ENCODE measurements at places on chromosomes 7 and 10. TPM values are rescaled to one million over a fixed set of nuclear protein-coding genes. Genes with fewer than 3 reads are reported as not detected.

GRCh38 chr10:28678687-28679457, 1.6 kb downstream of the BAMBI start:
- H3K27ac ChIP-seq = no peak overlapping the region
- DNase-seq = peak; percentile 7
- H3K4me3 ChIP-seq = peak overlapping the region; percentile 67
- H3K4me1 ChIP-seq = peaks cover 37% of the 10 kb centered on the region
- H3K27me3 ChIP-seq = peaks cover 58% of the 10 kb centered on the region

- no peaks in the 10 kb centered on the region for H3K36me3 ChIP-seq
- H3K27ac ChIP-seq = peak overlapping the region; percentile 59
- H3K4me1 ChIP-seq = peaks cover 27% of the 10 kb centered on the region
- DNase-seq = peak; percentile 14
- H3K27me3 ChIP-seq = no peaks in the 10 kb centered on the region
- no peak overlapping the region for H3K4me3 ChIP-seq
Observed at GRCh38 chr10:32981760-32982159, 23.7 kb upstream of the ITGB1 start.

DNA sequence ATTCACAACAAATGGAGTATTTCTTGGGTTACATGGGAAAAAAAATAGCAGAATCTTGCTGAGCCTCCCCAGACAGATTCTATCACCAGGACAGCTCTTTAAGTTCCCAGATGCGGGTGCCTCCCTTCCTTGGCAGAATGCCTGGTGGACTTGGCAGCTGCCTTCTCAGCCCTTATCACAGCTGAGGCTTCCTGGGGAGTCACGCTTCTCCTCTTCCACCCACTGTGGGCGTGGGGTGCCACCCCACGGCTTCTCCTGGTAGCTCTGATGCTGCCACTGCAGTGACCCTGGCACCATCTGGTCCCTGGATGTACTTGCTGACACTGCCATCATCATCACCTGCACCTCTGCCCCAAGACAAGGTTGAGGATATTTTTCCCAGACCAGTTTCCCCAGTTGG, 16.2 kb upstream of the NME8 start:
- H3K4me1 ChIP-seq = peaks cover 3% of the 10 kb centered on the region
- DNase-seq = peak; percentile 22
- no peak overlapping the region for H3K27ac ChIP-seq

The GPR158 gene
- not detected for total RNA-seq

GRCh38 chr7:28744951-28745350, 213.2 kb downstream of the TRIL start:
- no peak overlapping the region for H3K4me3 ChIP-seq
- no peaks in the 10 kb centered on the region for H3K4me1 ChIP-seq
- H3K36me3 ChIP-seq = no peaks in the 10 kb centered on the region
- DNase-seq = no peak
- H3K27ac ChIP-seq = no peak overlapping the region
- H3K27me3 ChIP-seq = no peaks in the 10 kb centered on the region

The MOGAT3 gene
- not detected for total RNA-seq

The TRIM56 gene
- 42.3 TPM for total RNA-seq

The SUN3 gene
- not detected for total RNA-seq

The CDH23 gene
- 2.7 TPM for total RNA-seq

- H3K27me3 ChIP-seq = no peaks in the 10 kb centered on the region
- H3K36me3 ChIP-seq = no peaks in the 10 kb centered on the region
- H3K27ac ChIP-seq = no peak overlapping the region
- no peaks in the 10 kb centered on the region for H3K4me1 ChIP-seq
- H3K4me3 ChIP-seq = no peak overlapping the region
- DNase-seq = no peak
Observed at GRCh38 chr7:102261451-102261850, 25.2 kb upstream of the SH2B2 start.

The MRLN gene
- not detected for total RNA-seq

- DNase-seq = no peak
- no peaks in the 10 kb centered on the region for H3K4me1 ChIP-seq
- peaks cover 2% of the 10 kb centered on the region for H3K27me3 ChIP-seq
- H3K36me3 ChIP-seq = no peaks in the 10 kb centered on the region
- no peak overlapping the region for H3K27ac ChIP-seq
Observed at GRCh38 chr7:49817279-49817678, 43.8 kb downstream of the VWC2 start.

DNA sequence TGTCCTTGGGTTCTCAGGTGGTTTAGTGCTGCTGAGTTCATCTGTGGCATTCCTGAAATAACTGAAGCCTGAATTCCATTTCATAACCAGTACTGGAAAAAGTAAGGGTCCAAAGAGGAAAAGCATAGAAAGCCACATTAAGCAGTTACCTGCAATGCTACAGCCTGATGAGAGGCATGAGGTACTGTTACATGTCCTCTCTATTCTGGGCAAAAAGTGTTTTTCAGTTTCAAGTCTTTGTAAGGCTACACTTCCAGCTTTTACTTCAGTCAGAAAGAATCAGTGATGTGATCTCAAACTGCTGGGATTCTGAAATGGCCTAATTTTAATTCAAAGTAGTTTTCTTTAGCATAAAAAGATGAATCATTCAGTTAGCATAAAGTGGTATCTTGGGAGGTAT, 369.5 kb downstream of the PHF14 start:
- H3K4me3 ChIP-seq = no peak overlapping the region
- DNase-seq = no peak
- no peaks in the 10 kb centered on the region for H3K36me3 ChIP-seq
- H3K27me3 ChIP-seq = peaks cover 10% of the 10 kb centered on the region
- H3K4me1 ChIP-seq = peaks cover 4% of the 10 kb centered on the region

- no peak for DNase-seq
- peaks cover 6% of the 10 kb centered on the region for H3K4me1 ChIP-seq
- H3K4me3 ChIP-seq = peak overlapping the region; percentile 28
- H3K27me3 ChIP-seq = peaks cover 42% of the 10 kb centered on the region
Observed at GRCh38 chr10:34816501-34817002, 1.5 kb upstream of the PARD3 start.

GRCh38 chr7:22842973-22843372, 20.3 kb upstream of the TOMM7 start:
- no peak overlapping the region for H3K27ac ChIP-seq
- DNase-seq = no peak
- H3K4me1 ChIP-seq = no peaks in the 10 kb centered on the region
- H3K36me3 ChIP-seq = no peaks in the 10 kb centered on the region
- peaks cover 6% of the 10 kb centered on the region for H3K27me3 ChIP-seq
- H3K4me3 ChIP-seq = no peak overlapping the region

The ATRNL1 gene
- not detected for total RNA-seq

The EMX2 gene
- total RNA-seq = not detected

The CTAGE4 gene
- total RNA-seq = 0.87 TPM

DNA sequence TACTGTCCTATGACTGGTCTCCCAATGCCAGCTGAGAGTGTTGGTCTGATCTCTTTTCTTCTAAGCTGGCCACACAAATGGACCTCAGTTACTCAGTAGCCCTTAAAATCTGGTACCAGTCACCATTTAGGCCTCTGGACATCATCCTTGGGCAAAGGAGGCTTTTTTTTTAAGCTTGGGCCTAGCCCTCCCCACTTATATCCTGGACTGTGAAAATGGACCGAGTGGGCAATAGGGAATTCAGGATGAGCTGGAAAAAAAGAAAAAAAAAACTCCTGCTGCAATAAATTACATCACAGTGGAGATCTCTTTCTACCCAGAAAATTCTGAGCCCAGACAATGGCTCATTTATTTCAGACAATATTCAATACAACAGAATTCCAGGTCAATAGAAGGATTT, 68.4 kb downstream of the PARP12 start:
- H3K36me3 ChIP-seq = no peaks in the 10 kb centered on the region
- H3K27ac ChIP-seq = no peak overlapping the region

DNA sequence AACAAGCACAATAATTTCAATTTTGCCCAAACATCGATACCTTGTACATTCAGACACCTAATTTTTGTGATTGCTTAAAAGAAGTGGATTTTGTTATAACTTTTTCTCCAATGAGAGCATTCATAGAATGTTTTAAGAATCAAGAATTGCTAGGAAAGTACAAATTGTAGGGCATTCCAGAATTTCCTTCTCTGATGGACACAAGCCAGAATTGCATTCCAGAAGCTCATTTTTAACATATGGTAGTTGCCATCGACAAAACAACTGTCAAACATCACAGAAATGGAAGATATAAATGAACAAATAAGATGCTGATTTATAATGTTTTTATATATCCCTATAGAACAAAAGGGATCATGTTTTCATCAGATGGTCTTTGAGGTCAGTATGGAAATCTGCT, 258.4 kb upstream of the NPVF start:
- H3K4me1 ChIP-seq = no peaks in the 10 kb centered on the region
- DNase-seq = no peak
- no peak overlapping the region for H3K4me3 ChIP-seq
- H3K36me3 ChIP-seq = no peaks in the 10 kb centered on the region
- H3K27ac ChIP-seq = no peak overlapping the region

DNA sequence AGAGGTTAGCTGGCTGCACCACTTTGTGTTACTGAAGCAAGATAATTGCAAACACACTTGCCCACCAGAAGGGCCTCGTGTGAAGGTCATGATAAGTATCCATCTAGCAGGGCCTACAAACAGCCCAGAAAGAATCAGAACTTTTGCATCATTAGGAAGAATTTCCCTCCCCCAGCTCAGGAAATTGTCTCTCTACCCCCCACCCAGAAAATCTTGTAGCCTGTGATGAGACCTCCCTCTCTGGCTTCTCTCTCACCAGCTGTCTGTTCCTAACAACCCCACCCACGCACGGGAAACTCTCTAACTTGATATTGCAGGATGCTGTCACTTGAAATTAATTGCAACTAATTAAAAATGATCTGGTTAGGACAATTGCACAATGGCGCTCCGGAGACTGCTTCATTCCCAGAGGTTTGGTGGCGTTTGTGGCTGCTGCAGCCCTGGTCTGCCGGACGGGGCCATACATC, 34.5 kb downstream of the ZNF503 start:
- no peak overlapping the region for H3K4me3 ChIP-seq
- H3K27ac ChIP-seq = no peak overlapping the region
- no peaks in the 10 kb centered on the region for H3K4me1 ChIP-seq
- peaks cover 10% of the 10 kb centered on the region for H3K27me3 ChIP-seq

The INTS1 gene
- 100 TPM for total RNA-seq

The LIPF gene
- not detected for total RNA-seq

DNA sequence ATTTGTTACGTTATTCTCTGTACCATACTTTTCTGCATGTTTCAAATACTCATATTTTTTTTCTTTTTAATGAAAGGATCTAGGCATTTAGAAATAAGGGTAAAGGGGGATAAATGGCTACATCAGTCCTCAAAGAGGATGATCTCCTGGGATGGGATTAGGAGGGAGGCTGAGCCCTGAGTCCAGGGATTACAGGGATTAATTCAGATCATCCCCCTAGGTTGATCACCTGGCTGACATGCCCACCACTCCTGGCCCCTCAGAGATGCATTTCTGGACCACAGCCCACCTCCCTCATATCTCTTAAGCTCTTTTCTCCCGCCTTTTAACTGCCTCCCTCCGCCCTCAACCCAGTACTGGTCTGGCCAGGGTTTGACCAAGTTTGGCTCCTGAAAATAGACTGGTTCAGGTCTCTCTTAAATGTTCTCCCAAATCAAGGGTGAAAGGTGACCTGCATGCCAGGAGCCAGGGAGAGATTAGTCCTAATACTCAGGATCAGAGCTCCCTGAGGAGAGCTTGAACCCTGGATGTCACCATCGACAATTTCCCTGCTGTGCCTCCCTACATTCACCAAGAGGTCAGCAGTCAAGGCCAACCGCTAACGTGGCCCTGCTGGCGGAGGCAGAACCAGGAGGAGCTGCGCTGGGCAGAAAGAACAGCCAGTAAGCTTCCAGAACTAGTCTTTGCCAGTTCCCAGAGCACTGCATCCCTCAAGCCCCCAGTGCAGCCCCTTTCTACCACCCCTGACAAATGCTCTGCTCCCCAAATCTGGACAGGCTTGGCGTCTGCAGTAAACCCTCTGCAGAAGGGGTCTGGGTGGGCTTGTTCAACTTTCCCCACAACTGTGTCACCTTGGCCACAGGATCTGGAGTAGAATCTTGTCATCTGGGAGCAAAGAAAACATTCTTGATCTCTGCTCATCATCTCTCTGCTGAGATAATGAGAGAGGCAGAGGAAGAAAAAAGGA, 3.0 kb upstream of the CCDC136 start:
- no peak overlapping the region for H3K4me3 ChIP-seq
- H3K36me3 ChIP-seq = no peaks in the 10 kb centered on the region
- no peak overlapping the region for H3K27ac ChIP-seq
- DNase-seq = no peak
- peaks cover 4% of the 10 kb centered on the region for H3K27me3 ChIP-seq

The GIMAP7 gene
- total RNA-seq = 29.5 TPM

DNA sequence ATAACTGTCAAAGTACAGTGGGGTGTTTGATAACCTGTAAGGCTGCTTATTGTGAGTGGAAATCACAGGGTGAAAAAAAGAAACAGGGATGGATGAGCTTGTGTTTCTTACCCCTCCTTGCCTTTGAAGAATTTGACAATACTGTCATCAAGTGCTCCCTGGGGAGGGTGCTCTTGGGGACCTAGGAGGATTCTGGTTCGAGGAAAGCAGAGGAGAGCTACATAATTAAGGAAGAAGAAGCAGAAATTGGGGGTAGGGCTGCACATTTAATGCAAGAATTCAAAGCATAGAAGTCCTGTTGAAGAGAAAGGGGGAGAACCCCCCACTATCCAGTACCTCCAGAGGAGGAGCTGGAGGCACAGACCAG, 208.1 kb upstream of the PHYHIPL start:
- H3K27me3 ChIP-seq = peaks cover 6% of the 10 kb centered on the region
- no peak for DNase-seq
- H3K4me1 ChIP-seq = no peaks in the 10 kb centered on the region
- H3K36me3 ChIP-seq = no peaks in the 10 kb centered on the region

GRCh38 chr10:109678857-109679256, 244.5 kb downstream of the XPNPEP1 start:
- H3K27me3 ChIP-seq = no peaks in the 10 kb centered on the region
- H3K36me3 ChIP-seq = no peaks in the 10 kb centered on the region
- no peak overlapping the region for H3K27ac ChIP-seq
- H3K4me3 ChIP-seq = no peak overlapping the region
- DNase-seq = no peak

The COL28A1 gene
- total RNA-seq = not detected

GRCh38 chr7:5302577-5302976, 19.8 kb downstream of the SLC29A4 start:
- DNase-seq = no peak
- no peaks in the 10 kb centered on the region for H3K36me3 ChIP-seq
- H3K27me3 ChIP-seq = peaks cover 6% of the 10 kb centered on the region

The SSC4D gene
- 0.67 TPM for total RNA-seq

- no peak overlapping the region for H3K27ac ChIP-seq
- H3K27me3 ChIP-seq = peaks cover 8% of the 10 kb centered on the region
- no peak overlapping the region for H3K4me3 ChIP-seq
- DNase-seq = no peak
- no peaks in the 10 kb centered on the region for H3K4me1 ChIP-seq
Observed at GRCh38 chr7:156334636-156335035, 305.9 kb upstream of the RNF32 start.

- H3K27me3 ChIP-seq = no peaks in the 10 kb centered on the region
- peaks cover 40% of the 10 kb centered on the region for H3K36me3 ChIP-seq
- no peak overlapping the region for H3K27ac ChIP-seq
- H3K4me3 ChIP-seq = no peak overlapping the region
Observed at GRCh38 chr7:127807340-127807739, 155.3 kb downstream of the SND1 start.

- H3K36me3 ChIP-seq = no peaks in the 10 kb centered on the region
- peaks cover 3% of the 10 kb centered on the region for H3K27me3 ChIP-seq
- no peak overlapping the region for H3K27ac ChIP-seq
- no peak overlapping the region for H3K4me3 ChIP-seq
- DNase-seq = no peak
Observed at GRCh38 chr10:17821893-17822292, 12.7 kb downstream of the MRC1 start.

The TMEM176B gene
- not detected for total RNA-seq
